Glomerular endothelial cell (primary cell): ENCODE measurements at places on chromosomes 4 and X.

DNA sequence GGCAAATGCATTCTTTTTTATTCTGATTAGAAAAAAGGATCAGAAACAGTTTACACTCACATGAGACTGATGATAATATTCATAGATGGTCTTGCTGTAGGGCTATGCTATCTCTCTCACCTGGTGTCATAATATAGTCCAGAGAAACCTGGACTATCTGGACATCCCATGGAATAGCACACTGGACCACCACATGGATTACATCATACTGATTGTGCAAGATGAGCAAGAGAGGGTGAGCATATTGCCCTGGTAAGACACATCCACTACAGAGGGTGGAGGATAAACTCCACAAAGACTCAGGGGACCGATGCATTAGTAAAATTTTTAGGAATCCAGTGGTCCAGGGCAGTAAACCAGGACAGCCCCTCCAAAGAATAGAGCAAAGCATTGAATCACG lies 8.2 kb downstream of the SYN1 start:
- DNase-seq: no peak

- DNase-seq: no peak
These were observed 142.5 kb upstream of the MED14 start for GRCh38 chrX:40877887-40878286.

GRCh38 chr4:113052379-113052951 lies 3.0 kb downstream of the ANK2 start:
- no peak for DNase-seq

GRCh38 chr4:77344784-77345183 lies 187.8 kb downstream of the CCNG2 start:
- DNase-seq: no peak

GRCh38 chrX:20461002-20461401 lies 194.3 kb upstream of the RPS6KA3 start:
- DNase-seq: no peak

GRCh38 chrX:150482537-150483206 lies 85.7 kb upstream of the MTM1 start:
- DNase-seq: no peak

GRCh38 chrX:103414561-103414960 lies 38.2 kb downstream of the BEX3 start:
- no peak for DNase-seq

- DNase-seq: no peak
These were observed 145.8 kb upstream of the HCCS start for GRCh38 chrX:10965174-10965798.

- DNase-seq: no peak
These were observed 95.0 kb downstream of the NYX start for GRCh38 chrX:41542135-41542534.

- DNase-seq: no peak
These were observed 65.2 kb upstream of the TLR2 start for GRCh38 chr4:153618833-153619232.

GRCh38 chrX:50812995-50813842 lies 775 bp downstream of the SHROOM4 start:
- no peak for DNase-seq

DNA sequence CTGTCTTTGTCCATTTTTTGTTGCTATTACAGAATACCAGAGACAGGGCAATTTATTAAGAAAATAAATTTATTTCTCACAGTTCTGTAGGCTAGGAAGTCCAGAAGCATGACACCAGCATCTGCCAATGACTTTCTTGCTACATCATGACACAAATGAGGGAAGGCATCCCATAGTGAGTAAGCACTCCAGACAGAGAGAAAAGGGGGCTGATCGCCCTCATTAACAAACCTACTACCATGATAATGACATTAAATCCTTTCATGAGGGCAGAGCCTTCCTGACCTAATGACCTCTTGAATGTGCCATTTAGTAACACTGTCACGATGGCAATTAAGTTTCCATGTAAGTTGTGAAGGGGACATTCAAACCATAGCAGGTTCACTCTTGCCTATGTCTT lies 20.1 kb downstream of the CCDC149 start:
- no peak for DNase-seq

DNA sequence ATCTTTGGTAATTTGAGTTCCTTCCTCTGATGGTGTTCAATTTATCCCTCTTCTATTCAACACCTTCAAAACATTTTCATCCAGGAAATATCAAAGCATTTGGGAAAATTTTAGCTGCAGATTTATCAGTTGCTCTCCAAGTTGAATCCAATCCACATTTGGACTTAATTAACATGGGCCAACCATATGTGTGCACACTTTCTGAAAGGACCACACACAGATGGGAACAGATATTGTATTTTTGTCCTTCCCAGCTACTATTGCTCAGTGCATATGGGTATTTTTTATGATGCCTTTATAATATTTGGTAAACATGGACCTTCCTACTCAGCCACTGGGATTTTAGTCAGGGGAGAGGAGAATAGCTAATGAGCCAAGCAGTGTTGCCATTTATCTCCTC lies 65.2 kb downstream of the GLRA2 start:
- DNase-seq: no peak
